ENCODE measurements at places on chromosomes 16 and 17.

GRCh38 chr16:8396463-8396862 lies 193.8 kb downstream of the TMEM114 start:
- no peak for DNase-seq

GRCh38 chr16:84823484-84823883 lies 3.7 kb downstream of the CRISPLD2 start:
- DNase-seq = peak; percentile 52

GRCh38 chr17:68497885-68498319 lies 14.3 kb upstream of the PRKAR1A start:
- DNase-seq = peak; percentile 95

- DNase-seq = no peak
Measured at GRCh38 chr17:44751331-44751730, 7.5 kb upstream of the ADAM11 start.

- peak; percentile 70 for DNase-seq
Measured at GRCh38 chr17:76550712-76551615, 11.1 kb downstream of the PRCD start.

- no peak for DNase-seq
Measured at GRCh38 chr17:16052486-16052885, 52.9 kb downstream of the TTC19 start.

DNA sequence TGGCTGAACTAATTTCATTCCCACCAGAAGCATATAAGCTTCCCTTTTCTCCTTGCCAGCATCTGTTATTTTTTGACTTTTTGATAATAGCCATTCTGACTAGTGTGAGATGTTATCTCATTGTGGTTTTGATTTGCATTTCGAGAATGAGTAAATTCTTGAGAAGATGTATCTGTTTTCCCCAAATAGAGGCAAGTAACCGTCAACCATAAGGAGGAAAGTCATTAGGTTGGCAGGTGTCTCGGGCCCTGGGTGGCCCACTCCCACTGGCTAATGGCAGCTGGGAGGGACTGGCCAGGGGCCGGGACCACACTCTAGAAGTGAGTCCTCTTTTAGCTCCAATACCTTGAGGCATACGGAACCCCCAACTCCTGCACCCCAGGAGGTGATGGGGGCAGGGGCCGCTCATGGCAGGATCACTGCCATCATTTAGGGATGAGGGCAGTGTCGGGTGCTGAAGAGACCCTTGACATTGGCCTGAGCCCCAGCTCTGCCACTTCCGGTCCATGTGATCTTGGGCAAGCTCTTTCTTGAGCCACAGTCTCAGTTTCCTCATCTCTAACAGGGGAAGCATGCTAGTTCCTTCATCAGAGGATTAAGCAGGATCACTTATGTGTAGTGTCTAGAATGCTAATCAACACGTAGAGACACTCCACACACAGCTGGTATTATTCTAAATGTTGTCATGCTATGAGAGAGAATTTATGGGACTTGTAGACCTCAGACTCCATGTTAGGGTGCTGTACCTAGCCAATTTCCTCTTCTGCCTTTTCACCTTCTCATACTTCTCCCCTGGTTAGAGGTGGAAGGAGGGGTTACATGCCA lies 44.3 kb downstream of the RGS9 start:
- DNase-seq = peak; percentile 82

DNA sequence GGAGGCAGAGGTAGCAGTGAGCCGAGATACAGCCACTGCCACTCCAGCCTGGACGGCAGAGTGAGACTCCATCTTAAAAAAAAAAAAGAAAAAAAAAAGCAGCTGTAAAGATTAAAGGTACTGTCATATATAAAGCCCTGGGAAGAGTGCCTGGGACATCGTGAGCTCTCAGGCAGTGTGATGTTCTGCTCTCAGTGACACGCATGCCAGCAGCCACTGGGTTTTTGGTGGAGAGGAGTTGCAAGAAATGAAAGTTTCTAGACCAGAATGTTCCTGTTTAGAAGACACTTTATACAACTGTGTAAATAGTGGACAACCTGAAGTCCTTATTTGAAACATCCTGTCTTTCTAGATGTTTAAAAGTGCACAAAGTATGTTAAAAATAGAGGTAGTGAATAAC lies 213.2 kb downstream of the IRF8 start:
- DNase-seq = no peak

DNA sequence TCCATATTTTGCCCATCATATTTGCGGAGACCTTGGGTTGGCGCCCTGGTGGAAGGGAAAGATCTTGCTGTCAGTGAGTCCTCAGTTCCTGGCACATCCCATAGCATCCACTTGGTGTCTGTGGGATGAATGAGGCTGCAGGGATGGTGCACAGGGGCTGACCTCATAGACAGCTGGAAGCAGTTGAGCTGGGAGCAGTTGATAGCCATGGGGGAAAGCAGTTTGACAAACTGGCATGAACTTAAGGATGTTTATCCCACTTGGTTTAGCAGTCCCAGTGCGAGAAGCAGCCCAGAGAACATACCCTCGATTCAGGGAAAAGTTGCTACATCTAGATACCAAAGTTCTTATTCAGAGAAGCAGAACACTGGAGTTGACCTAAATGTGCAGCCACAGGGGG lies 80.7 kb downstream of the SNX29 start:
- DNase-seq = no peak

- no peak for DNase-seq
Measured at GRCh38 chr16:20349615-20350014, 2.9 kb downstream of the UMOD start.

- no peak for DNase-seq
Measured at GRCh38 chr16:76474048-76474447, 196.8 kb downstream of the CNTNAP4 start.

GRCh38 chr16:54326266-54326662 lies 39.7 kb upstream of the IRX3 start:
- DNase-seq = peak; percentile 81

- DNase-seq = no peak
Measured at GRCh38 chr17:58702045-58702476, 9.7 kb downstream of the RAD51C start.

DNA sequence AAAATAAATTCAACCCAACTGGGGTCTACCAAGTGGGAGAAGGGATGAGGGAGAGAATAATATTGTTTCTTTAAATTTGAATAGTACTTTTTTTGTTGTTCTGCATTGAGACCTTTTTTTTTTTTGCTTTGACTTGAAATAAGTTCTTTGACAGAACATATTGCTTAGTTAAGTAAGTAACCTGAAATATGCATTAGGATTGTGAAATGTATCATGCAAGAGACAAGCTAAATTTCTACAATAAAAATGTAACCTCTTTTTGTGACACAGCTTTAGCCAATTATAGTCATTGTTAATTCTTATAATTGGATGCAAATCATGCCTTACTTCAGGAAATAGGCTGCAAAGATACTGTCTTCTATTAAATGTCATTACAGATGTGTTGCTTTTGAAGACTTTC lies 150.0 kb upstream of the GOT2 start:
- no peak for DNase-seq

DNA sequence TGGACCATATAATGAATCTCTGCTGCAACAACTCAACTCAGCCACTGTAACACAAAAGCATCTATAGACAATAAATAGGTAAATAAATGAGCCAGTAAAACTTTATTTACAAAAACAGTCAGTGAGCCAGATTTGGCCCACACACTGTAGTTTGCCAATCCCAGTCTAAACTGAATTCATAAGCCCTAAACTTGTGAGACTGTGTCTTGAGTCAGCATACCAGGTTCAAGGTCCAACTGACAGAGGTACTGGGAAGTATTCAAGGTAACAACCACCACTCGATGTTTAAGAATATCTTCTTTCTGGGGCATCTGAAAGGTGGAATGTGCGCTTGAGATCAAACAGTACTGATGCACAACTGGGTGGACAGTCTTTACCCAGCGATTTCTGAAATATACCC lies 94.2 kb downstream of the HELZ start:
- no peak for DNase-seq

- DNase-seq = peak; percentile 88
Measured at GRCh38 chr16:29961479-29962343, at the start of gene TMEM219. Gene TMEM219, plus strand, starts transcription at chr16:29962079. Its CDS starts 1,065 bp downstream, at chr16:29963144.

Measured in MV-4-11 (cell line).